NCI-H510A (cell line): ENCODE measurements at places on chromosomes 2 and 18.

DNA sequence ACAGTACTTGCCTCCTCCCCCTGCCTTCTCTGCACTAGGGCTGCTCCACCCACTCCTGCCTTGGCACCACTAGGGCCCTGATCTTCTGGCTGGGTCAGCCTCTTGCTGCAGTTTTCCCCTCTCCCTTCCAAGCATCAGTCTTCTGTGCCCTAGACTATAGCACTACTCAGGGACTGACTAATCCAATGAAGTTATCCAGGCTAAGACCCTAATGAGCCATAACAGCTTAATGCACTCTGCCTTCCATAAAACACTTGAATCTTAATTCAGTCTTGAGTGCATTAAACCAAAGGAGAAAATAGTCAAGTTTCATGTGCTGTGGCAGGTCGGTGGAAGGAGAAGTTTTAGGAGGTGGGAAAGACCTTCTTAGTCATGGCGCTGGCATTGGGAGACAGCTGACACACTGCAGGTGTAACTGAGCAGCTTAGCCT is 95.7 kb downstream of the BIN1 start:
- no peak for DNase-seq

- no peak for DNase-seq
Measured at GRCh38 chr2:102256276-102256675, 55.1 kb upstream of the IL1RL1 start.

DNA sequence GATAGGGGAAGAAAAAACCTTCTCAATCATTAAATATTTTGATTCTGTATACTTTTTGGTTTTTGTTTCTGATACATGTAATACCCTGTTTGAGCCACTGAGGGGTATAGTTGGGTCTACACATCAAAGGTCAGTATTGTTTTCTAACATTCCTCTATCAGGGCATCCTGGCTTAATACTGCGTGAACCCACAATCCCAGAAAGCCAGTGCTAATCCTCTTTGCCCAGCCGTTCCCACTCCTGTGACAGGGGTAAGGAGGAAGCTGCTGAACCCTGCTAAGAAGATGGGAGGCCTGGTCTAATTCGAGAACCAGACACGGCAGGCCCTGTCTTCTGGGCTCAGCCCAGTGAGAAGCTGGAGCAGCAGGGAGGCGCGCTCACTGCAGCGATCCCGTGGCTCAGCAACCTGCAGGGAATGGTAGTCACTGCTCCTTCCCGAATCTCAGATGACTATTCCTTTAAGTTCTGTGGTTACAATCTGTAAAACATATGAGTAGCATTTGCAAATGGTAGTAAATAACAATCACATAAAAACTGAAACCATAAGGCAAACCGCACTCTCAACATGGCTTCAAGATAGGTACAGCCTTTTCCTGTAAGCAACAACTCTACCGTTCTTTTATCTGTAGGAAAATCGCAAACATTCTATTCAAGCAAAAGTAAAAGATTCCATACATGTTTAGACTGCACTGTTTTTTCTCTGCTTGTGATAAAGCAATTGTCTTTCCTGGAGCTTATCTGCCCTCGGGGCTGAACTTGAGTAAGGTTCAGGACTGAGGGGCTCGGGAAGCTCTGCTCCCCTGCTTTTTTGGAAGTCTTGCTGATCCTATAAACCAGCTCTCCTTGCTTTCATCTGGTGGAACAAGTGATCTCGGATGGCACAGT is 87.0 kb downstream of the EPB41L3 start:
- no peak for DNase-seq

DNA sequence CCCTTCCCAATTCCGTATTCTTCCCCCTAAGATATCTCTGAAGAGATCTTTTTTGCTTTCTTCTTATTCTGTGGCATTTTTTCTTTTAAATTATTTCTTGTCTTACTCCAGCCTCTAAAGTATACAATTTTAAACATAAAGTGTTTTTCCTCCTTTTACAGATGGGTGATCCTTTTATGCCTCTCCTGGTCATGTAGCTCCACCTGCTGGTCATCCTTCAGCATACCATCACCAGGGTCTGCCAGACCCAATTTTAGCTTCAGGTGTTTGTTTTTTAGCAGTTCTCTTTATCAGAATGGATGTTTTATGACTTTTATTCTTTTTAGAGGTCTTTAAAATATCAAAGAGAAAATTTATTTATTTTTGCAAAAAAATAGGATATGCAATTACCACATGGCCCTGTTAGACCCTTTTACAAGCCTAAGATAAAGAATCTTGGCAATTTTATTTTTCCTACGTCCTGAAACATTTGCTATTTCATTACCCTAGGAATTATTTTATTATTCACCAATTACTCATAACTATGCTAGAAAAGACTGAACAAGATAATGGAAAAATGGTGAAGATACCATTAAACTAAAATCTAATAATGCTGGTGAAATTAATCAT is 55.5 kb downstream of the PIGN start:
- DNase-seq: peak; percentile 21

- no peak for DNase-seq
Measured at GRCh38 chr2:191053256-191053655, 39.3 kb upstream of the STAT1 start.

DNA sequence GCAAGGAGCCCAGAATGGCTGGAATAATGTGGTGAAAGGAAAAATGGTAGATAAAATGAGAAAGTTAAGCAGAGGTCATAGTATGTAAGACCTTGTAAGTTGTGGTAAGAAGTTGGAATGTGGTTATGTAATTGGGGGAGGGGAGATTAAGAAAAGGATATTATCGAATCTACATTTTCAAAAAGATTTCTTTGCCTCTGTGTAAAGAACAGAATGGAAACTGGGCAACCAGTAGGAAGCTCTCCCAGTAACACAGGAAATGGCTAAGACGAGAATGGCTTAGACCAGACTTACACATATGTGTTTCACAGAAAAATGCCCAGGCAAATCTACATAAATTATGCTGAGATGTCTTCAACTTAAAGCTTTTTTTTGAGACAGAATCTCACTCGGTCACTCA is 13.2 kb downstream of the MEMO1 start:
- no peak for DNase-seq

GRCh38 chr2:148948868-148949267 is 73.8 kb downstream of the KIF5C start:
- no peak for DNase-seq
